ENCODE measurements at places on chromosomes 13 and 19. TPM values are rescaled to one million over a fixed set of nuclear protein-coding genes. Genes with fewer than 3 reads are reported as not detected.

KEAP1 gene
- 56.5 TPM for total RNA-seq

SYT5 gene
- total RNA-seq = not detected

KRTDAP gene
- total RNA-seq = not detected

APOC1 gene
- 3.5 TPM for total RNA-seq

SAMD1 gene
- total RNA-seq = 39.5 TPM

TMEM38A gene
- total RNA-seq = 45.7 TPM

SSC5D gene
- total RNA-seq = 5.3 TPM

KCNK6 gene
- total RNA-seq = 2.9 TPM

CEACAM16 gene
- total RNA-seq = not detected

PRODH2 gene
- total RNA-seq = 14.4 TPM

SMIM44 gene
- 0.99 TPM for total RNA-seq

Data from metanephros (tissue), 2 donors.